Inflammatory macrophage treated with lipopolysaccharide for 4 hours (primary cell): ENCODE measurements at places on chromosomes 11 and 22.
A peak's percentile ranks its signal among the peaks of the same experiment; 100 is the strongest.

GRCh38 chr11:19344661-19345518, 104.1 kb upstream of the E2F8 start:
- no peak for DNase-seq

- DNase-seq: no peak
These were observed 351.2 kb upstream of the API5 start for GRCh38 chr11:42960521-42961088.

GRCh38 chr11:44857490-44858090, 93.1 kb downstream of the TP53I11 start:
- DNase-seq: no peak

DNA sequence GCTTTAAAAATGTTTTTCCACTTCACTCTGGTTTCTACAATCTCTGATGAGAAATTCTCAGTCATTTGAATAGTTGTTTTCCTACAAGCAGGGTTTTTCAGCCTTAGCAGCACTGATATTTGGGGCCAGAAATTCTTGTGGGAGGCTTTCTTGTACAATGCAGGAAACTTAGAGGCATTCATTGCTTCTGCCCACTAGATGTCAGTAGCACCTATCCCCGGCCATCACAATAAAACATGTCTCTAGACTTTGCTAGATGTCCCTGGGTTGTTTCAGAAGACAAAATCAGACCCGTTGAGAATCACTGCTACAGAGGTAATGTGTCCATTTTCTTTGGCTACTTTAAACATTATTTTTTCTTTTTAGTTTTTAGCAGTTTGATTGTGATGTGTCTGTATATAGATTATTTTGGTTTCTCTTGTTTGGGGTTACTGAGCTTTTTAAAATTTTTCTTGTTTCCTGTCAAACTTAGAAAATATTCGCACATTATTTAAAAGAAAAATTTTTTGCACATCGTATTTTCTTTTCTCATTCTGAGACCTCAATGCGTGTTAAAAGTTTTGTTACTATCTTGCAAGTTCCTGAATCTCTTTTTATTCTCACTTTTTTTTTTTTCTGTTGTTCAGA, 60.8 kb upstream of the CCDC179 start:
- peak; percentile 4 for DNase-seq

DNA sequence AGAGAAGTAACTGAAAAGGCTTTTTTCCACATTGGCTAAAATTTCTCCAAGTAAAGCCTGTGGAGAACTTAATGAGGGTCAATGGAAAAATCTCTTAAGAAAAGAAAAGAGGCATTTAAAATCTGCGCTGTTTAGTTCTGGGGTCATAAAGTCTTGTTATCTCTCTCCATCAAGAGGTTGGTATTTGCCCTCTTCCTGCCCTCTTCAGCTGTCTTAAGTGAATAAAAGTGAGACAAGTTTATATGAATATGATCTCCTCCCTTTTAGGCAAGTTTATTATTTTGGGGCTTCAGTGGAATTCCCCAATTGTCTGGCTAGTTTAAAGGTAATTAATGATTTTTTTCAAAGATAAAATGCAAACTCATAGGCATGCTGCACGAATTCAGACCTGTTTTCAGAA, 89.6 kb downstream of the ARL14EP start:
- no peak for DNase-seq

GRCh38 chr11:43797337-43797736, 83.3 kb upstream of the ALKBH3 start:
- no peak for DNase-seq

DNA sequence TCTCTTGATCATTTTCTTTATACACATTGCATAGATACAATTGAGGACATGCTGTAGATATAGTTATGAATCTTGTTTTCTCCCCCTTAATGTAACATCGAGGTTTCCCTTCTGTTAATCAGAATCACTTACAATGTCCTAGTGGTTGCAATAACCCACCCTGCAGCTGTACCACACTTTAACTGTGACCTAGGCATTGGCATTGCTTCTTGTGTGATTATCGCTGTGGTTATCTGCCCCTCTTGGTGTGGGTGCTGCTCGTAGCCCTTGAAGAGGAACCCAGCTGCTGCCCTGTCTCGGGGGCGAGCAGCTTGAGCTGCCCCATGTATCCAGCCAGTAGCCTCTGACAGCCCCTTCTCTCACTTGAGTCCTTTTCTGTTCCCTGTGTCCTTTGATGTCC, 1.5 kb downstream of the DGAT2 start:
- no peak for DNase-seq
